IMR-90 (cell line): ENCODE measurements at places on chromosomes 3 and 15.

DNA sequence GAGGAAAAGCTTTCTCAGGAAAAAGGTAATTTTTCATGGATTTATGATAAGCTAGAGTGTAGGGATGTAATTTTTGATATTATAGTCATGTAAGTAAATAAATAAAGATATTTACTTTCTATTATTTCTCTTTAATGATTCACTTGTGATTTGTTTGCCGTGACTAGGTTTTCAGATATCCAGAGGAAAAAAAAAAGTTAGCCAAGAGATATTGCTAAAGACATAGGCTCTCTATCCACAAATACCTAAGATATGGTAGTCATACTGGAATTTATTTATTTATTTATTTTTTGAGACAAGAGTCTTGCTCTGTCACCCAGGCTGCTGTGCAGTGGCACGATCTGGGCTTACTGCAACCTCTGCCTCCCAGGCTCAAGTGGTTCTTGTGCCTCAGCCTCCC, 59.9 kb downstream of the AP4E1 start:
- peak; percentile 26 for DNase-seq

DNA sequence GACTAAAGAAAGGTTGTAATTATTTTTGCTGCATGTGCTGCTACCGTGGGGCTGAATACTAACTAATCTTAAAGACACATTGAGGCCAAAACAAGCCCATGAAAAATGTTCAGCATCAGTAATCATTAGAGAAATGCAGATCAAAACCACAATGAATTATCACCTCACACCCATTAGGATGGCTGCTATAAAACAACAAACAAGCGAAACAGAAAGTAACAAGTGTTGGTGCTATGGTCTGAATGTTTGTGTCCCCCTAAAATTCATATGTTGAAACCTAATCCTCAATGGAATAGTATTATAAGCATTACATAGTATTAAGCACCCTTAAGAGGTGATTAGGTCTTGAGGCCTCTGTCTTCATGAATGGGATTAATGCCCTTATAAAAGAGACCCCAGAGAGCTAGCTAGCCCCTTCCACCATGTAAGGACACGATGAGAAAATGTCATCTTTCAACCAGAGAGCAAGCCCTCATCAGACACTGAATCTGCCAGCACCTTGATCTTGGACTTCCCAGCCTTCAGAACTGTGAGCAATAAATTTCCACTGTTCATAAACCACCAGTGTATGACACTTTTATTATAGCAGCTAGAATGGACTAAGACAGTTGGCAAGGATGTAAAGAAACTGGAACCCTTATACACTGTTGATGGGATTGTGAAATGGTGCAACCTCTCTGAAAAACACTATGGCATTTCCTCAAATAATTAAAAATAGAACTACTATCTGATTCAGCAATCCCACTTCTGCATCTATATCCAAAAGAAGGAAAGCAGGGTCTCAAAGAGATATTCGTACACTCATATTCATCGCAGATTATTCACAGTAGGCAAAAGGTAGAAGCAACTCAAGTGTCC, 76.1 kb downstream of the REC114 start:
- DNase-seq = no peak

DNA sequence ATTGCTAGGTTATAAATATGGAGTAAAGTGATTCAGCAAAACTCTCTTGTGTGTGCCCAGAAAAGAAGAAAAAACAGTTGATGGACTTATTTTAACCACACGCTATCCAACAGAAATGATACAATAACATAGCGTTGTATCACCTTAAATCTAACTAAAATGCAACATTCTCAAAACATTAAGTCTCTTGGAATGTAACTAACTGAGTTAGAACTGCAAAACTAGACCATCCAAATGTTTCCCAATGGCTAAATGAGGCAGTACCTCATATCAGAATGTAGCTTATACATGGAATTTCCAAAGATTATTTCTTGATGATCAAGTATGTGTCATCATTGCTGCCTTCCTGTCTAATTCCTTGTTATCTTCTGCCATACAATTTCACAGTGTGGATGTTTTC, 187.9 kb downstream of the CNTN3 start:
- peak; percentile 84 for DNase-seq

DNA sequence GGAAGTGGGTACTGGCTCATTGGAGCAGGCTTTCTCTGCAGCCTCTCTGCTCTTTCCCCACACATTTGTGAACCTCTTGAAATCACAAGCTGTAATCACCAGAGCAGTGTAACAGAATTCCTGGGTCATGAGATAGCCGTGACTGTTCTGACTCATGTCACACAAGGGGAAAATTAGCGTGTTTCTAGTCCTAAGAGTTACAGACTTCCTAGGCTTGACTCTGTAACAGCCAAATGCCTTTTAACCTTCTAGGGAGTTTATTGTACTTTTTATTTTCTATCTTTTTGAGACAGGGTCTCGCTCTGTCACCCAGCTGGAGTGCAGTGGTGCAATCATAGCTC, 54.7 kb upstream of the TRAK1 start:
- DNase-seq = peak; percentile 97

GRCh38 chr3:111971533-111972130, 7.2 kb upstream of the ABHD10 start:
- DNase-seq = no peak

- no peak for DNase-seq
These were observed 1054.6 kb upstream of the EPHA6 start for GRCh38 chr3:95759614-95760301.

GRCh38 chr15:73174171-73174570, 121.9 kb downstream of the NEO1 start:
- DNase-seq = no peak
